IMR-90 (cell line): ENCODE measurements at places on chromosomes 12 and 14. TPM values are rescaled to one million over a fixed set of nuclear protein-coding genes. Genes with fewer than 3 reads are reported as not detected.

Gene TAC3
- total RNA-seq, result not detected in 2 replicates

Gene ACVRL1
- 5.8 and 7.5 TPM in 2 replicates for total RNA-seq

- no peak overlapping the region for H3K27ac ChIP-seq
- no peak overlapping the region for H3K4me3 ChIP-seq
- peaks cover 29% of the 10 kb centered on the region for H3K27me3 ChIP-seq
- DNase-seq, result no peak
Observed at GRCh38 chr12:124175704-124176103, 119.2 kb upstream of the RFLNA start.

GRCh38 chr14:39446131-39446744, 14.0 kb upstream of the FBXO33 start:
- no peaks in the 10 kb centered on the region for H3K36me3 ChIP-seq
- H3K4me3 ChIP-seq, result no peak overlapping the region
- no peaks in the 10 kb centered on the region for H3K4me1 ChIP-seq
- no peak overlapping the region for H3K27ac ChIP-seq
- H3K27me3 ChIP-seq, result no peaks in the 10 kb centered on the region
- no peak for DNase-seq

- H3K4me1 ChIP-seq, result no peaks in the 10 kb centered on the region
- H3K27me3 ChIP-seq, result peaks cover 11% of the 10 kb centered on the region
- DNase-seq, result no peak
- no peaks in the 10 kb centered on the region for H3K36me3 ChIP-seq
Observed at GRCh38 chr12:108884116-108885012, 4.5 kb downstream of the DAO start.

GRCh38 chr12:47965581-47965980, 2.2 kb downstream of the TMEM106C start:
- peaks cover 3% of the 10 kb centered on the region for H3K4me1 ChIP-seq
- peaks cover 2% of the 10 kb centered on the region for H3K27me3 ChIP-seq
- no peak for DNase-seq
- H3K36me3 ChIP-seq, result peaks cover 8% of the 10 kb centered on the region
- no peak overlapping the region for H3K27ac ChIP-seq

DNA sequence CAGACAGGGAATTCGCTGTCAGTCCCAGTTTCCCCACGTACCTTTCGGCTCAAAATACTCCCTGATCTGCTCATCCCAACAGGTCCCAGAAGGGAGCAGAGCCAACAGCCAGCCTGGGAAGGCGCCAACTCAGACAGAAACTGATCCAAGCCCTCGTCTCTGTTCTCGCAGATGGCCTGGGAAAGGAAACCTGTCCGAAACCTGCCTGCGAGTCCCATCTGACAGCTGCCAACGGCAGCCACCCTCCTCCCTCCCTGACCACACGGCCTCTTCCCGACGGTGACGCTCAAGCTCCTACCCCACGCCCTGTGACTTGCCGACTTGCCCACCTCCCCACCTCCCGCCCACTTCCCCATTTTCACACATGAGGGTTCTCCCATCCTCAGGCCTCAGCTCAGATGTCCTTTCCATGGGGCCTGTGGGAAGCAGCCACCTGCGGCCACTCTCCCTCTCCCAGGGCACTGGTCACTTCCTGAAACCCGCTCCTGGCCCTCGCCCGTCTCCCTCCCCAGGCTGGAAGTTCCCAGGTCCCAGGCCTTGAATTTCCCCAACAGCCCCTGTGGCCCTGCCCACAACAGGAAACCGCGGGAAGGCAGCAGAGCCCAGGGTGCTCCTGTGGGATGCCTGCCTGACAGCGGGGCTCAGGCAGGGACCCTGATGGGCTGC, 60.9 kb upstream of the FBRSL1 start:
- no peaks in the 10 kb centered on the region for H3K36me3 ChIP-seq
- no peak overlapping the region for H3K27ac ChIP-seq
- peaks cover 32% of the 10 kb centered on the region for H3K27me3 ChIP-seq
- H3K4me3 ChIP-seq, result no peak overlapping the region
- no peak for DNase-seq

GRCh38 chr12:129848876-129849275, 54.9 kb downstream of the TMEM132D start:
- H3K4me3 ChIP-seq, result no peak overlapping the region
- H3K27me3 ChIP-seq, result no peaks in the 10 kb centered on the region
- H3K36me3 ChIP-seq, result no peaks in the 10 kb centered on the region
- H3K27ac ChIP-seq, result no peak overlapping the region

- no peaks in the 10 kb centered on the region; the same call in 1 of the 2 replicates for H3K4me1 ChIP-seq
- H3K36me3 ChIP-seq, result peaks cover 6% of the 10 kb centered on the region; the same call in 1 of the 2 replicates
- no peak overlapping the region for H3K4me3 ChIP-seq
- no peaks in the 10 kb centered on the region for H3K27me3 ChIP-seq
- DNase-seq, result peak; percentile 47
Observed at GRCh38 chr12:76820888-76821482, 57.1 kb downstream of the ZDHHC17 start.

GRCh38 chr14:98189511-98189910, 1082.5 kb downstream of the BCL11B start:
- no peak for DNase-seq
- H3K27me3 ChIP-seq, result no peaks in the 10 kb centered on the region
- no peaks in the 10 kb centered on the region for H3K4me1 ChIP-seq
- no peak overlapping the region for H3K4me3 ChIP-seq
- H3K27ac ChIP-seq, result no peak overlapping the region
- H3K36me3 ChIP-seq, result no peaks in the 10 kb centered on the region

DNA sequence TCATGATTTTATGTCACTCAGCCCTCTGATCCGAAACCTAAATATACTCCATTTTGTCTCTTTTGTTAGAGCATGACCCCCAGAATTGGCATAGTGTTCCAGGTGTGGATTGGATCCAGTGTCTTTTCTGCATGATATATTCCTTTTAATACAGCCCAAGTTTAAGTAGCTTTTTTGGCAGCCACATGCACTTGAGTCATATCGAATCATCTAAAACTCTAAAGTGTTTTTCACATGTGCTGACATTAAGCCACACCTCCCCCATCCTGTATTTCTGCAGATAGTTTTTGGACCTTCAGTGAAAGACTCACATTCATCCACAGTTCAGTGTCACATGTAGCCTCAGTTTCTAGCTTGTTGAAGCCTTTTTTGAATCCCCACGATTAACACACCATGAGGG, 30.6 kb downstream of the BORCS5 start:
- no peak overlapping the region for H3K27ac ChIP-seq
- no peaks in the 10 kb centered on the region for H3K27me3 ChIP-seq
- H3K4me1 ChIP-seq, result peaks cover 2% of the 10 kb centered on the region; the same call in 1 of the 2 replicates
- no peaks in the 10 kb centered on the region for H3K36me3 ChIP-seq
- H3K4me3 ChIP-seq, result no peak overlapping the region

- peaks cover 25% of the 10 kb centered on the region for H3K4me1 ChIP-seq
- peak; percentile 78 for DNase-seq
- H3K27me3 ChIP-seq, result no peaks in the 10 kb centered on the region
- H3K36me3 ChIP-seq, result no peaks in the 10 kb centered on the region
- peak overlapping the region; percentile 6; the same call in 1 of the 2 replicates for H3K27ac ChIP-seq
Observed at GRCh38 chr12:130832561-130833209, 6.4 kb downstream of the STX2 start.

DNA sequence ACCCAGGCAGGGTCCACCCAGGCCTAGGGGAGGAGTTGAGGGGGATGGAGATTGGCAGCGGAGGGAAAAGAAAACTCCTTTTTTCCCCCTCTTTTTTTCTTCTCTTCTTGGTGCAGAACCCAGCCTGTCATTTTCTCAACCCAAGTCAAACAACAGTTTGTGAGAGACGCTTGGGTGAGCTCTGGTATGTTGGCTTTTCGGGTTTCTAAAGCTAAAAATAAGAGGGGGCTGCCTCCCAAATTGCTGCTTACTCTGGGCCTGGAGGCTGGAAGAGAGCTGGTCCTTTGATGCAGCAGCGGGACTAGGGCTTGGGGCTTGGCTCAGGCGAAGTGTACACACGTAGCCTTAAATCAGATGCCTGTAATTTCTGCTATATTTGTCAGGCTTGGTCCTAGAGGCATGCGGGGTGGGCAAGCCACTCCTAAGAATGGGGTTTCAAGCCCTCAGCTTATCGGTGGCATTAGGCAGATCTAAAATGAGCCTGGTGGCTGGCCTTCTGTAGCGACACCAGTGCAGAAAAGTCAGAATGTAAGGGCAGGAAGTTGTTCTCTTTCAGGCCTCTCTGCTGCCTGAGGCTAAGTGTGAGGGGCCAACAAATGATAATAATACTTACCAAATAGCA, 816 bp upstream of the SLC8A3 start:
- DNase-seq, result no peak
- no peak overlapping the region for H3K27ac ChIP-seq
- H3K4me3 ChIP-seq, result peak overlapping the region; percentile 38; the same call in 1 of the 2 replicates
- H3K4me1 ChIP-seq, result no peaks in the 10 kb centered on the region; the same call in 1 of the 2 replicates

DNA sequence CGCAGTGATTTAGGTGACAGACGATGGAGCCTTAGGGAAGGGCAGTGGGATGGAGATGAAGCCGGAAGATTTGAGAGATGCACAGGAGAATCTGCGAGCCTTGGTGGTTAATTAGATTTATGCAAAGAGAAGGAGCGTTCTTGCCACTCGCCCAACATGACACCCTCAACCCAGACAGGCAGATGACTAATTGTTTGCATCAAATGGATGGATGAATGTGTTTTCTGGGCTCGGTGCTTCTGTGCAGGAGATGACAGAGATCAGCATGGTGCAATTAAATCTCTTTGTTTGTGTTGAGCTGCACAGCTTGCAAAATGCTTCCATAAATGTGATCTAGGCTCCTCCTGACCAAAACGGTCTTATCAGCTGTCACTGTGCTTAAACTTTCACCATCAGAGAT, 202.3 kb upstream of the PRMT8 start:
- H3K4me1 ChIP-seq, result no peaks in the 10 kb centered on the region
- no peak overlapping the region for H3K4me3 ChIP-seq
- no peak for DNase-seq

GRCh38 chr12:24719293-24719721, 229.6 kb downstream of the BCAT1 start:
- H3K27ac ChIP-seq, result no peak overlapping the region
- H3K4me3 ChIP-seq, result no peak overlapping the region
- peaks cover 3% of the 10 kb centered on the region; the same call in 1 of the 2 replicates for H3K4me1 ChIP-seq
- peak; percentile 78 for DNase-seq
- no peaks in the 10 kb centered on the region for H3K27me3 ChIP-seq
- no peaks in the 10 kb centered on the region for H3K36me3 ChIP-seq

- H3K27me3 ChIP-seq, result peaks cover 26% of the 10 kb centered on the region
- DNase-seq, result peak; percentile 4
- H3K36me3 ChIP-seq, result no peaks in the 10 kb centered on the region
Observed at GRCh38 chr12:3342051-3342450, 149.0 kb upstream of the PRMT8 start.
